ENCODE measurements at places on chromosomes 7 and 10. TPM values are rescaled to one million over a fixed set of nuclear protein-coding genes. Genes with fewer than 3 reads are reported as not detected.

The VSTM4 gene
- not detected for total RNA-seq

The EMX2 gene
- total RNA-seq: not detected

The TNS3 gene
- total RNA-seq: 31.9 TPM

The MAP3K8 gene
- 0.27 TPM for total RNA-seq

The ERV3-1 gene
- total RNA-seq: 11.8 TPM

The MYL10 gene
- total RNA-seq: 0.75 TPM

The WBP1L gene
- total RNA-seq: 16.1 TPM

The XRCC2 gene
- total RNA-seq: 13.6 TPM

The PLEKHA1 gene
- total RNA-seq: 6.9 TPM

The CALHM3 gene
- total RNA-seq: 0.34 TPM

The PPP1R17 gene
- not detected for total RNA-seq

The RARRES2 gene
- not detected for total RNA-seq

The ALOX5 gene
- total RNA-seq: not detected

The GLRX3 gene
- 115 TPM for total RNA-seq

The CHST15 gene
- total RNA-seq: 0.64 TPM

The BAMBI gene
- total RNA-seq: 65.3 TPM

The ENO4 gene
- total RNA-seq: 0.16 TPM

The VCL gene
- 68.7 TPM for total RNA-seq

The GIGYF1 gene
- total RNA-seq: 25.1 TPM

The UBE3C gene
- total RNA-seq: 61.0 TPM

The CUBN gene
- total RNA-seq: 0.30 TPM

The TMEM236 gene
- not detected for total RNA-seq

The FOXI2 gene
- not detected for total RNA-seq

The ITIH2 gene
- total RNA-seq: not detected

The TMEM270 gene
- total RNA-seq: 0.93 TPM

The FKBP6 gene
- not detected for total RNA-seq

The SYT15B gene
- 0.04 TPM for total RNA-seq

The TFPI2 gene
- total RNA-seq: 19.6 TPM

The AKR1C3 gene
- total RNA-seq: 10.6 TPM

The TMEM213 gene
- total RNA-seq: not detected

The RGS10 gene
- total RNA-seq: 14.1 TPM

The MYO1G gene
- 0.13 TPM for total RNA-seq

The FAM200A gene
- total RNA-seq: 5.1 TPM

The PDCD11 gene
- 98.2 TPM for total RNA-seq

The PAPOLB gene
- total RNA-seq: not detected

The ODAD2 gene
- 1.8 TPM for total RNA-seq

The DDIT4 gene
- 264 TPM for total RNA-seq

The TRIL gene
- 0.37 TPM for total RNA-seq

The BHLHA15 gene
- 0.64 TPM for total RNA-seq

The C7orf57 gene
- total RNA-seq: 0.32 TPM

Measured in A375 (cell line).